Activated CD8-positive, alpha-beta T cell treated with anti-CD3 and anti-CD28 coated beads for 36 hours (primary cell): ENCODE measurements at places on chromosomes 1 and 21. TPM values are rescaled to one million over a fixed set of nuclear protein-coding genes. Genes with fewer than 3 reads are reported as not detected.

VAV3 gene
- 6.2 TPM for total RNA-seq

COL11A1 gene
- total RNA-seq: not detected

TRIM46 gene
- 5.8 TPM for total RNA-seq

GRCh38 chr1:9150582-9151327 is 21.9 kb upstream of the GPR157 start:
- no peak for DNase-seq

DNA sequence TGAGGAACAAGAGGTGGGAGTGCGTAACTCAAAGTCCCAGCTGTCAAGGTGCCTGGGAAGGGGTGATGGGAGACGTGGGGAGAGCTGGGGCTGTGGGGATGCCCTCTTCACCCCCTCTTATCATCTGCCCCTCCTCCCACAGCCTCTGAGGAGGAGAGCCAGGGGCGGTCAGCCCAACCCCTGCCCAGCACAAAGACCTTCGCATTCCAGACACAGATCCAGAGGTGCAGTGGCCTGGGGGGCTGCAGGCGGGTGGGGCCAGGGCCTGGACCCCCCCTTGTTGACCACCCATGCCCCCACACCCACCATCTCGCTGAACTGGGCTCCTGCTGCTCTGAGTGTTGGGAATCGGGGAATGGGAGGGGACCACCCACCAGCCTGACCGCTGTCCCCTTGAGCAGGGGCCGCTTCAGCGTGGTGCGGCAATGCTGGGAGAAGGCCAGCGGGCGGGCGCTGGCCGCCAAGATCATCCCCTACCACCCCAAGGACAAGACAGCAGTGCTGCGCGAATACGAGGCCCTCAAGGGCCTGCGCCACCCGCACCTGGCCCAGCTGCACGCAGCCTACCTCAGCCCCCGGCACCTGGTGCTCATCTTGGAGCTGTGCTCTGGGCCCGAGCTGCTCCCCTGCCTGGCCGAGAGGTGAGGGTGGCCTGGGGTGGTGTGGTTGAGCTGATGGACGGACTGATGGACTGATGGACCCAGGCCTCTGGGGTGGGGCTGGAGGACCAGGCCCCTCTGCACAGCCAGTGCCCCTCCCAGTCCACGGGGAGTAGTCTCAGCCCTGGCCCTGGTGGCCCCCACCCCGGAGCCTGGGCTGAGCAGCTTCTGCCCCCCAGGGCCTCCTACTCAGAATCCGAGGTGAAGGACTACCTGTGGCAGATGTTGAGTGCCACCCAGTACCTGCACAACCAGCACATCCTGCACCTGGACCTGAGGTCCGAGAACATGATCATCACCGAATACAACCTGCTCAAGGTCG is 29.7 kb downstream of the TRIM11 start:
- no peak for DNase-seq

DNA sequence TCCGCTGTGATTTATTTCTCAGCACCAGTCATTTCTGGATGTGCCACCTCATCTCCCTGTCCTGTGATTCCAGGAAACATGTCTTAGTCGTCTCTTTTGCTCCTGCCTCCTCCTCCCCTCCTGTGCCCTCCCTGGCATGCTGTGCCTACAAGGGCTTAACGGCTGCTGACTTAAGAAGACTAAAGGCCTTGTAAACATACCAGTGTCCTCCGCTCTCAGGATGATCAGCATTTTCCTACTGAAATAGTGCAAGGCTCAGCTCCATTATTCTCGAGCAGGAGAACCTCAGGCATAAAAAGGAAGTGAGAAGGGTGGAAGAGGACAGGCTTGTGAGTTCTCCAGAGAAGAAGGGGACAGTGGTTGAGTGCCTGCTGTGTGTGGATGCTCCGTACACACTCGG is 61.6 kb upstream of the RUNX3 start:
- peak; percentile 70 for DNase-seq

GRCh38 chr1:245541369-245541768 is 386.6 kb downstream of the KIF26B start:
- no peak for DNase-seq

DNA sequence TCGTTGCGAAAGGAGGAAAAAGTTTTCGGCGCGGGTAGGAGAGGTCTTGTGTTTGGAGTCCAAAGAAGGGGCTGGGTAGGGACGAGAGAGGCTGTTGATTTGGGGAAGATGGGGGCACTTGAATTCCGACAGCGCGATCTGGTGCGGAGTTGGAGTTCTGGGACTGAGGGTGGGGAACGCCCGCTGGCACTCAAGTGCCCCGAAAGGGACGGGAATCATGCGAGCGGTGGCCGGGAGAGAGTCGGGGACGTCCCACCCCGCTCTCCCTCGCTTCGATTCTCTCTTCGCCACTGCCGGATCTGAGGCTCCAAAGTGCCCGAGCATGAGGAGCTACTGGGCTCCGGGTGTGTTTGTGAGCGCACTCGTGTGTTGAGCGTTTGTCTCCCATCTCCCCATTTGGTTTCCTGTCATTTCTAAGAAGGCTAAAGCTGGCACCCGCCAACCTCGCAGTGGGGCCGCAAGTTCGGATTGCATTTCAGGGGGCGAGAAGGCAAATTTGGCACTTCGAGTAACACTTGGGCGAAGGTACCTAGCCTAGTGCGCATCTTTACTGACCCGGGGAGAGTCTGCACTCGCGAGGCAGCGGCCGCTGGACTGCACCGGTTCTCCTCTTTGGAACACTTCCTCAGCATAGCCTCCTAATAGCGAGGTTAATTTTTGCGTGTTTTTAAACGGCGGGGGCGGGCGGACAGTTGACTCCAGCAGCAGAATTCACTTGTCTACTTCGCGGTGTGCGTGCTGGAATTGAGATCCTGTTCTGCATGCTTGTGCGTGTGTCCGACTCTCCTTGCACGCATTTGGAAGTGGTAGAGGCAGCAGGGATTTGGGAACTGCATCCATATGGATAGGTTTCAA is 1.2 kb downstream of the CHRM3 start:
- peak; percentile 5 for DNase-seq

DNA sequence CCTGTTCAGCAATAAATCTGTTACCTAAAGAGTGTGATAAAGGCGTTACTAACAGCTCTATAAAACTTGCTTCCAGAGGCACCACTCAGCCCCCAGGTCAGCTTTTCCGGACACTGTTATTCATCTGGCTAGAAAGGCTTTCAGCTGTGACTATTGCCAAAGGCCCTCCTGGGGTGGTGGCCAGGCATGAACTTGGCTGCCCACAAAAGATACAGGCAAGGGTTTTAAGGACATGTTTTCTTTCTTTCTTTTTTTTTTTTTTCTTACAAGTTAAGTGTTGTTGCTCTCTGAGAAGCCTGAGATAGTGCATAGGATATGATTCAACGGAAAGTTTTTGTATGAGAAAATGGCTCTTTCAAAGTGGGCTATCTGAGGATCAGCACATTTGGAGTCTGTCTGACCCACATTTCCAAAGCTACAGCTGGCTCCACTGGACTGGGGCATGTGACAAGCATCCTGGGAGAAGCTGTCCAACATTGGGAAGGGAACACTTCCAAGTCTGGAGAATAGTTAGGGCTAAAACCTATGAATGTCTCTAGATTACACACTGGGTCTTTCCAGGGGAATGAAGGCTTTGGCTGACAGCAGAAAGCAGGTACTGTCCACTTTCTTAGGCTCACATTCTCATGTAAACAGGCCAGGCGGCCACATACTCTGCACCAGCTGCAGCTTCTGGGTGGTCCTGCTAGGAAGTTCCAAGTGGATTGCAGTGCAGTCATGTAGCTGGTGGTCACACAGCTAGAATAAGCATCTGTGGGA is 639.7 kb downstream of the LMO4 start:
- no peak for DNase-seq
